Activated naive CD4-positive, alpha-beta T cell treated with anti-CD3 and anti-CD28 coated beads for 36 hours (primary cell): ENCODE measurements at places on chromosomes 3 and 15.

- DNase-seq = no peak
Measured at GRCh38 chr3:83195243-83195642, 1433.8 kb upstream of the GBE1 start.

DNA sequence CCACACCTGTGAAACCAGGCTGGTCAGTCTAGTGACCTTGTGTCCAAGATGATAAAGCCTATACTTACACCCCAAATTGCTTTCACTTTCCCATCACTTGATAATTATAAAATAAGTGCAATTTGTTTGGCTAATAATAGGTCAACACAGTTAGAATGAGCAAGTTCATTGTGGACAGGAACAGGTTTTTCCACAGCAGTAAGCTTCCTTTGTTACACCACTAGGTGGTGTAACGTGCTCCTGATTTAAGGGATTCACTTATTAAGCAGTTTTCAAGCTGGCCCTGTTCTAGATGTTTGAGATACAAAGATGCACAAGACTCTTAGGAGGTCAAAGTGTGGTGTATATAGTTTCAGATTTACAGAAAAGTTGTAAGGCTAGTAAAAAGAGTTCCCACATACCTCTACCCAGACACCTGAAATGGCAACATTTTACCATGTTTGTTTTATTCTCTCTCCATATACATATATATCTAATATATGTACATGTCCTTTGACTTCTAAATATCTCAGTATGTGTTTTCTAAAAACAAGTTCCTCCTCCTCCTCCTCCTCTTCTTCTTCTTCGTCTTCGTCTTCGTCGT lies 6.8 kb upstream of the MFSD1 start:
- no peak for DNase-seq

DNA sequence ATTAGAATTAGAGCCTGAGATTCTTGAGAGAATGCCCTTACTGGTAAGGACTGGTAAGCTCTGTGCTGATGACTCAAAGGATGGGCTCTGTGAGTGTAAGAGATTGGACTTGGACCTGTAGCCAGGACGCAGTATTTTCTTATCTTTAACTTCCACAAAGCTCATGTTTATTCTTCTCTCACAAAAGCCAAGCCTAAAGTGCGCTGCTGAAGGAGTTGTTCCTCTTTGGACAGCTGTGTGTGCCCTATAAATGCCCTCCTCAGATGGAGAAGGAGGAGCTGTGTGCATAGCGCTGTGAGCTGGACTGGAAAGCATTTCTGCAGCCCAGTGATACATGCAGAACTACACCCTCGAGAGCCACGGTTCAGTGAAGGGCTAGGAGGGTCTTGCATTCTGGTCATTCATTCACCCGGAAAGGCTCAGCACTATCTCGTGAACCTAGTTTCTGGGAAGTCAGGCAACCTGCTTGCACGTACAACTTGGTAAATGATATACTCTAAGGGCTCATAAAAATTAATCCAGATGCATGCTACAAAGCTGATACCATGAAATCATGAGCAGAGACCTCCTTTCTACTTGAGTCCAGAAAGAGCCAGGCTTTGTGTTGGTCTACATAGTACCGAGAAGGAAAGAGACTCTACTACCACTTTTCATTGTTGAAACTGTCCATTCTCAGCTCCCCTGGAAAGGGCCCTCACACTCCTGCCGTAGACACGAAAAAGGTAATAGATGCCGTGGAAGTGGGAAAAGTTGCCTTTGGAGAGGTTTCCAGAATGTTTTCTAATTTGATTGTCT lies 103.0 kb upstream of the TBL1XR1 start:
- no peak for DNase-seq

GRCh38 chr15:97014001-97014400 lies 683.5 kb downstream of the NR2F2 start:
- no peak for DNase-seq

DNA sequence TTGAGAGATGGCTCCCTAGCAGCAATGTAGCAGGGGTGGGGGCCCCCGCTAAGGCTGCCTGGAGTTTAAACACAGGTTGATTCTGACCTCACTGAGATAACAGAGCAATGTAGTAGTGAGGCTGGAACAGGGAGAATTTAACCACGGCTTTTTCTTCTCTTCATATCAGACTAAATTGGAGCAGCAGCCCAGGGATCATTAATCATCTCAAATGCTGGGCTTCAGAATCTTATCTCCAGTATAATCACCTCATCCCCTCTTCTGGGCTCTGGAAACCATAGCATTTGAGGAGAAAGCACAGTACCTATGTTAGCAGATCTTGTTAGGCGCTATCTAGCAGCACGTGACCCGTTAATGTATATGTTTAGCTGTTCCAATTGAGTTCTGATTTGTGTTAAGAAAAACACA lies 25.4 kb upstream of the DET1 start:
- no peak for DNase-seq

DNA sequence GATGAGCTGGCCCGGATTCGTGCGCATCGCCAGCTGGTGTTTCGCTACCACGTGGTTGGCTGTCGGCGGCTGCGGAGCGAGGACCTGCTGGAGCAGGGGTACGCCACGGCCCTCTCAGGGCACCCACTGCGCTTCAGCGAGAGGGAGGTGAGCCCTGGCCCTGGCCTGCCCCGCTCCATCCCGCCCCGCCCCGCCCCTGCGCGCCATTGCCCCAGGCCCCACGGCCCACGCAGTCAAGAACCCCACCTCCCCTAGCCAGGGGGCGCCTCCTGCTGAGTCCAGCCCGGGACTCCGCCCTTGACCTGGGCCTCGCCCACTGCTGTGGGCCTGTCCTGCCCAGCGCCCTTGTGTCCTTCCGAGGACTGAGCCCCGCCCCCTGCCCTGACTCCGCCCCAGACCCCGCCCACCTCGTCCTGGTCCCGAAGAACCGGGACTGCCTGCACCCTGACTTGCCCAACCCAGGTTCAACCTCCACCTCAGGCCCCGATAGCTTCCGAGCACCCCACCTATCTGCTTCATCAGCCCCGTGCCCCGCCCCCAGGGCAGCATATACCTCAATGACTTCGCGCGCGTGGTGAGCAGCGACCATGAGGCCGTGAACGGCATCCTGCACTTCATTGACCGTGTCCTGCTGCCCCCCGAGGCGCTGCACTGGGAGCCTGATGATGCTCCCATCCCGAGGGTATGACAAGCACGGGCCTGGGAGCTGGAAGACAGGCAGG lies 14.8 kb downstream of the NT5DC2 start:
- DNase-seq = no peak

GRCh38 chr3:10286596-10287295 lies 6.0 kb downstream of the GHRL start:
- DNase-seq = peak; percentile 67

DNA sequence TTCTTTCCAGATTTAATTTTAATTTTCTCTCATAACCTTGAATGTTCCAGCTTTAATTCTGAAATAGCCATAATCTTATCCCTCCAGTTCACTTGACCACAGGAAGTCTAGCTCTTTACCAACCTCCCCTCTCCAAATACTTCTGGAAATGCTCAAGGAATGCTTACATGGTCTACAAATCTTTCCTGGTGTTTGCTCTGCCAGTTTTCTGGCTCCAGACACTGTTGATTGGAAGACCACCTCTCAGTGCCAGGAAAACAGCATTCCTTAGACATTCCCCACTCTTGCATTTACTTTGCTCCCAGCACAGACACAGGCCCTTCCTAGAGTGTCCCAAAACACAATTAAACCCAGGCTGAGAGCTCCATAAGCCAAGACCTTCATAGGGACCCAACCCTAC lies 98.6 kb downstream of the MESD start:
- no peak for DNase-seq

DNA sequence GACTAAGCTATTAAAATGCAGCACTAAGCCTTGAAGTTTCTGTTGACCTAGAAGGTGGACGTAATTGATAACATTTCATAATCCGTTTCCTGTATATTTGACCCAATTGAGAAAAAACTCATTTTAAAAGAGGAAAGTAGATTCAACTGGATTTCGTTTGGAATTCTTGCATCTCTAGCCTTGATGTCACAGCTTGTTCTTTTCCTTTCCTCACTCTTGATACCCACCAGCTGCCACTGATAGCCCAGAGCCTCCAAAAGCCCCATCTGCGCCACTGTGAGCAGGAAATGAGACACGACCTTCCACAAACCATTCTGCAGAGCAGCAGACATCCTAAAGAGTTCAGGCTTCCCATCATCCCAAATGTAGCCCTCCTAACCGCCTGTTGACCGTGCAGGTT lies 61.8 kb downstream of the FOXB1 start:
- DNase-seq = no peak

DNA sequence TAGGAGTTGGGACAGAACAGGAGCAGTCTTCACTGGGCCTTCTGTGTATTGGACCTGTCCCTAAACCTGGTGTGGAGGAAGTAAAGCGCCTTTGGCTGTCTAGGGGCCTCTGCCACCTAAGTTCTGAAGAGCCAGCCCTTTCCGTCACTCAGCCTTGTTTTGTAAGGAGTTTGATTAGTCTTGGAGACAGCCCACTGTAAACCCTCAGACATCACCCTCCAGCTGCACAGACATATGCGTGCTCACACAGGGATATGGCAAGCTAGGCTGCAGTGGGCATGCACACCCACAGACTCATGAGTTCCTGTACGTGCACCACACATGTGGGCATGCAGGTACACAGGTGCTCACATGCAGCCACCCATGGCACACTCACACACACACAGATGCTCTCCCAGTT lies 5.2 kb downstream of the PRKCD start:
- DNase-seq = no peak

DNA sequence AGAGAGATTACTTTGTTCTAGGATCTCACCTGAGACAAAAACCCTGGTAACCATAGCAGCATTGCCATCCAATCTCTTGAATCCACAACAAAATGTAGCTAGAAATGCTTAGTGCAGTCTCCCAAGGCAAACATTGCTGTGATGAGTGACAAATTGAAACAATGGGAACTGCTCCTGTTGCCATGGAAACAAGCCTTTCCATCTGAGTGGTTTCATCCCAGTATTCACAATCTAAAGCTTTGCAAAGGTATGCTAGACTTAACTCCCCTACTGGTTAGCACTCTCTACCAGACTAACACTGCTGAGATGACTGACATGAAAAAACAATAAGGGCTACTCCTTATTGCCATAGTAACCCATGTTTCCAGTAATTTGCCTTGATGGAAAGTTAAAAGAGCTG lies 172.6 kb upstream of the CNTN3 start:
- DNase-seq = no peak

DNA sequence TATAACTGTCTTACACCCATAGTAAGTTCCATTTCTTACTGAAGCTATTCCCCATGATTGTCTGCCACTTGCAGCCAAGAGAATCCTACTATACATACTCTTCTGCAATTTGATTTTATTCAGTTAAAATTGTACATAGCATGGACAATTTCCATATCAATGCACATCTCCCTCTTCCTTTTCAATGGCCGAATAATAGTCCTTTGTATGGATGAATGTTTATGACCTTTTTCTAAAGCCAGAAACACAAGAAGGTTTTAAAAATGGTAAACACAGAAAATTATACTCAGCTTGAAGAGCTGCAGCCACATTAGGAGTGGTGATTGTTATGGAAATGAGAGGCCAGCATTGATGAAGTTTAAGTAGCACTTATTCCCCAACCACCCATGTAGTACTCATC lies 8.5 kb upstream of the ERC2 start:
- DNase-seq = no peak

- DNase-seq = no peak
Measured at GRCh38 chr3:119245778-119246177, 5.1 kb upstream of the B4GALT4 start.

DNA sequence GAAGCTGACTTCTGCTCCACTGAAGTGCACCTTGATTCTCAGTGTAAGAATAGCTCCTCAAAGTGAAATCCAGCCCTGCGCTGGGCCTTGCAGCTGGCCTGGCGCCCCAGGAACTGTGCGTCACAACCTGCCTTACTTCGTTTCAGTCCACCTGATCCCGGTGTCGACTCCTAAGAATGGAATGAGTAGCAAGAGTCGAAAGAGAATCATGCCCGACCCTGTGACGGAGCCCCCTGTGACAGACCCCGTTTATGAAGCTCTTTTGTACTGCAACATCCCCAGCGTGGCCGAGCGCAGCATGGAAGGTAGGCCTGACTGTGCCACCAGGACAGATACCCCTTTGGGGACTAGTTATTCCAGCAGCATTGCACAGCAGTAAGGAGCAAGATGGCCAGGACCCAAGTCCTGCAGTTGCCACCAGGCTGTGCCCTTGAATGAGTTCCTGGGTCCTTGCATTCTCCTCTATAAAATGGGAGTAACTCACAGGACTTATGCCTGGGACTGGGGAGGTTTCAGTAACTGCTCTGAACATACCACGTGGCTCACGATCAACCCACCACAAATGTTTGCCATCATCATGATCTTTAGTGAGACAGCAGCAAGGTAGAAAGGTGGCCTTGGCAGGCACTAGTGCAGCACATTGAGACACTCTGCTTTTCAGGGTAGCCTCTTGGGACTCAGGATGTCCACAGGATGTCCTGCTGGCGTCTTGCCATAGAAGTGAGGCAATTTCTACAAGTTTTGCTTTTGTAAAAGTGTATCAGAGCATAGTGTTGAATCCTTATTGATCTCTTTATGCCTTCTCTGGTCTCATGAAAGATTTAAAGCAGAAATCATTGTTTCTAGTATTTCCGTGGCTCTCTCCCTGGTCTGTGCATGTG lies 46.8 kb downstream of the PXYLP1 start:
- DNase-seq = no peak

GRCh38 chr3:189529889-189530471 lies 101.2 kb upstream of the TP63 start:
- DNase-seq = peak; percentile 7
